Right atrium auricular region (tissue), 2 donors: ENCODE measurements at places on chromosomes 6 and 20.

DNA sequence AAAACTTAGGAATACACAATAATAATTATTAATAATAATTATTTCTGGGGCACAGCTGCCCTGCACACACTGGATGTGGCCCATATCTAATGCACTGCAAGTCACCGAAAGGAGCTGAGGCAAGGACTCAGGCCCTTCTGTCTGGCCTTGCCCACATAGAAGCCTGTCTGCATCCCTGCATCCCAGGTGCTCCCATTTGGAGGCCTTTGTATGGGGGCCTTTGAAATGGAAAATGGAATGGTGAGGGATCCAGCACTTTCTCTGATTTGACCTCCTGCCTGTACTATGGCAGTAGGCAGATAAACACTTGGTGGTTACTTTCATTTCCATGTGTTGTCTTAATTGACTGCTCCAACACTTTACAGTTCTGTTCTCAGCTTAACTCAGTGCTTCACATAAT, 75.7 kb upstream of the PTCHD4 start:
- DNase-seq = no peak

GRCh38 chr20:61925555-61926252, 140.0 kb downstream of the TAF4 start:
- no peak for DNase-seq

GRCh38 chr6:127073222-127073621, 45.2 kb upstream of the RSPO3 start:
- DNase-seq = no peak

DNA sequence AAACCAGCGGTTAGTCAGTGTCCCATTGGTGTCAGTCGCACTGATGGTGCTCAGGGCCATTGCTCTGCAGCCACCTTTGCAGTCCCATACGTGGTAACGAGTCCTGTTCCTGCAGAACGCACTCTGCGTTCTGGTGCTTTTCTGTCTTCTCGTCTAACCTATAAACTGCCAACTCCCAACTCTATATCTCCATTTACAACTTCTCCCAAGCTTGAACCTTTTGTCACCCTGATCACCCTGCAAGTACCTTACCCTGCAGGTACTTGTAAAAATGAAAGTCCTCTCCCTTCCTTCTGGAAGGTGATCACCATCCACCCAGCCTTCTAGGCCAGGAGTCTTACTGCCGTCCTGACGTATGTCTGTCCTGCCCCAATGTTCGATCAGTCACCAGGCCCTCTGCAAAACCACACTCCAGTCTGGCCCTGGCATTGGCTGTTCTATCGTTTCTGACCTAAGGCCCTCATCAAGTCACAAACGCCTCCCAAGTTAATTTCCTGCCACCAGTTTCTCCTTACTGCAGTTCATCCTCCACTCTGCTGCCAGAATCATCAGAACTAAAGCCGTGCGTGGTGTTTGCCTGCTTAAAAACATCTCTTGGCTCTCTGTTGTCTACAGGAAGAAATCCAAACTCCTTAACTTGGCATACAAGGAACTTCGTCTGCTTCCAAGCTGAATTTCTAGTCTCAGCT, 7.9 kb downstream of the RREB1 start:
- DNase-seq = no peak

DNA sequence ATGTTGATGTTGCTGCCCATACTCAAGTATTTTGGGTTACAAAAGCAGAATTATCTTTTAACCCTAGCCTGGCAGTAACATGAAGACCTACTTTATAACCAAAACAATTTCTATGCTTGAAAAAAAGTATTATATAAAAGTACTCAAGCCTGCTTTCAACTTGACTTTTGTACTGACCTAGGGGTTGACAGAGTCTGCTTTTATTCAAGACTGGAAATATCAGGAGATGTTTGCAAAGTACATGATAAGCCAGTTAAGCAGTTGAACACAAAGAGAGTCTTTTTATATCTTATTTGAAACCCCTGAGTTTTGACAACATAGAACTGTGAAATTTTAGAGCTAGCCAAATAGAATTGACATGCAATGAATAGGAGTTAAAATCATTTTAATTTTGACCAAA, 159.8 kb downstream of the KCNQ5 start:
- DNase-seq = no peak
